ENCODE measurements at places on chromosomes 6 and 20.

- no peak for ATAC-seq
Observed at GRCh38 chr20:57826666-57827287, 117.0 kb upstream of the PMEPA1 start.

DNA sequence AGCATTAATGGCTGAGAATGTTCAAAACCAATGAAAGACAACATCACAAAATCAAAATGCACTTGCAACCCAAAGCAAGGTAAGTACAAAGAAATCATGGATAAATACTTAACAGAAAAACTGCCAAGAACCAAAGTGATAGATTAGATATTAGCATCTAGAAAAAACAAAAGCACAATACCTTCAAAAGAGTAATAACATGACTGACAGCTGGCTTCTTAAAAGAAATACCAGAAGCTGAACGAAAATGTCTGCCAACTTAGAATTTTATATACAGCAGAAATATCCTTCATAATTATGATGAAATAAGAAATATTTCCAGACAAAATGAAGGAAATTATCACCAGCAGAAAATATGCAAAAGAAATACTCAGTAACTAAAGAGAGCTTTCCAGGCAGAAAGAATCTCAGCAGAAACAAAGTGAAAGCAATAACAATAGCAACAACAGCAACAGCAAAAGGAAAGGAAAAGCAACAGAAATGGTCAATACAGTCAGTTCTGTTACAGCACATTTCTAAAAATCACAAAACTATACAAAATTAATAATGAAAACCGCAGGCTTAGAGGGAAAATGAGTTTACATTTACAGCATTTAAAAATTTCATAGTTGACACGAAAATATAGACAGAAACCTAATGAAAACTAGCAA, 121.5 kb upstream of the MAN1A1 start:
- no peak for ATAC-seq

GRCh38 chr6:15475261-15475660, 187.6 kb downstream of the DTNBP1 start:
- ATAC-seq: no peak

- no peak for ATAC-seq
Observed at GRCh38 chr6:140101818-140102217, 727.4 kb upstream of the CITED2 start.

Data from esophagus mucosa (tissue), 1 donor.